ENCODE measurements at places on chromosomes 2 and 18.

DNA sequence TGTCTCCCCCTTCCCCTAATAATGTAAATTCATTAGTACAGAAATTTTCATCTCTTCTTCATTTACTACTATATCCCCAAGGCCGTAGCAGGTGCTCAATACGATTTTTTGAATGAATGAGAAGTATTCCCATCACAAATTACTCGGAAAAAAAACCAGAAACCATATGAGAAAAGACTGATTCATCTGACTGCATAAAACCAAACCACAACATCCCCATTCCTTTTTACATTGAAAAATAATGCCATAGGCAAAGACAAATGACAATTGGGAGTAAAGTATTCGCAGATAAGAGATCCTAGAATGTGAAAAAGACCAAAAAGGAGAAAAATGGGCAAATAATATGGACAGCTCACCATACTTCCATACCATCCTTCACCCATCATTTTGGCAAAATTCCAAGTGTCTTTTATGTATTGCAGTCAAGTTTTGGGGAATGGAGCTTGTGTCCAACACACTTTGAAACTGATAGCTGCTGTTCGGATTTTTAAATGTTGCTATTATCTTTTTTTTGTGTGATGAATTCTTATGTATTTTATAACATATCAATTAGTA, 1.5 kb downstream of the ZC3H8 start:
- DNase-seq, result no peak

- DNase-seq, result no peak
These were observed 385.2 kb downstream of the RIT2 start for GRCh38 chr18:42730272-42730671.

DNA sequence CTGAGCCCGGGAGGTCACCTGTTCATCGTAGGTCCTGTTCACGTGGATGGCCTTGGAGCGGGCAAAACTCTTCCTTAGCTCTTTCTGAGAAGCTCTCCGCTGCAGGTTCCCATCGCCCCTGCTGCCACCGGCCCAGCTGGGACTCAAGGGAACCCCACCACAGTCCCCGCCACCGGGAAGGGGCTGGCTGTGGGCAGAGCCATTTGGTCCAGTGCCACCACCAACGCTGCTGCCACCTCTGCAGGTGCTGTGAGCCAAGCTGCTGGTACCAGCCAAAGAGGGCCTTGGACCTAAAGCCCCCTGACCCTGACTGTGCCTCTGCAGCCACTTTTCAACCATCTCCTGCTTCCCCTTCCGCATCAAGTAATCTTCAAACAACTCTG, 586 bp downstream of the PDE11A start:
- DNase-seq, result no peak

DNA sequence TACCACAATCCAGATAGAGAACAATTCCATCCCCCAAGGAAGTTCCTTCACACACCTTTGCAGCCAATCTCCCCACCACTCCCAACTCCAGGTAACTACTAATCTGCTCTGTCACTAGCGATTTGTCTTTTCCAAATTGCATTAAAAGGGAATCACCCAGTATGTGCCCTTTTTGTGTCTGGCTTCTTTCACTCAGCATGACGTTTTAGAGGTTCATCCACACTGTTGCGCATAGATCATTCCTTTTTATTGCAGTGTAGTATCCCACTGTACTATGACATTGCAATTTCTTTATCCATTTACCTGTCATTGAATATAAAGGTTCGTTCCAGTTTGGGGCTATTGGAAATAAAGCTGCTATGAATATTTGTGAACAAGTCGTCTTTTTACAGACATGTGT, 31.6 kb downstream of the TNS1 start:
- DNase-seq, result no peak

- no peak for DNase-seq
These were observed 1376.4 kb upstream of the CRIM1 start for GRCh38 chr2:34979148-34979547.

DNA sequence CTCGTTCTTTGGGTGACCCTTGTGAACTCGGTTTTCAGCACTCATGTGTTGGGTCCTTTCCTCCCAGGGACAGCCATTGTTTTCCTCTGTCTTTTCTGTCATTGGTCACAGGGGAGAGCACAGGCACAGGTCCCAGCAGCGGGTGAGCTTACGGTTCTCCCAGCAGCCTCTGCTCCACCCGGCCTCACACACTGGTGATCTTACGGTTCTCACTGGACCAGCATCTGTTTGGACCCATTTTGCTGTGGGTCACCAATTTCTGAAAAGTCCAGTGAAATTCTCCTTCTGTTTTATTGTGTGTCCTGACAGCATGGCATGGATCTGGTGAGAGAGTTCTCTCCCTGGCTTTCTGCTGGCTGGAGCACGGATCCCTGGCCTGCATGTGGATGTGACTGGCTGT, 49.8 kb upstream of the ANKRD62 start:
- no peak for DNase-seq

DNA sequence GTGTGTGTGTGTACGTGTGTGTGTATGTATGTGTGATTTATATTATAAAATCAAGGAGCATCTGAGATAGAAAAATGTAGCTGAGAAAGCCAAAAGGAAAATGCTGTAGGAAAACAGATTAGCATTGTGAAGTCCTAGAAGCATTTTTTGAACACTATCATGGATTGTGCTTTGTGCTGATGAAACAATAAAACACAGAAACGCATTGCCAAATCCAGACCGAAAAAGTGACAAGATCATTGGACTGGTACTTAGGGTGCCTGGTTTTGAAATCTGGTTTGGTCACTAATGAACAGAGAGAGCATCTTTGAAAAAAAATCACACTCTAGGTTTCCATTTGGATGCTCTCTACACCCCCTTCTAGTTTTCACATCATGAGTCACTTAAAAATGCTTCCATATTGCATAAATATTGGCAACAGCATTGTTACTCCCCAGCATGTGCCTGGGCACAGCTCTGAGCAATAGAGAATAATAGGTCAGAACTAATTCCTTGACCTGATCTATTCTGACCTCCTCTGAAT, 214.6 kb upstream of the LRRTM1 start:
- DNase-seq, result no peak

DNA sequence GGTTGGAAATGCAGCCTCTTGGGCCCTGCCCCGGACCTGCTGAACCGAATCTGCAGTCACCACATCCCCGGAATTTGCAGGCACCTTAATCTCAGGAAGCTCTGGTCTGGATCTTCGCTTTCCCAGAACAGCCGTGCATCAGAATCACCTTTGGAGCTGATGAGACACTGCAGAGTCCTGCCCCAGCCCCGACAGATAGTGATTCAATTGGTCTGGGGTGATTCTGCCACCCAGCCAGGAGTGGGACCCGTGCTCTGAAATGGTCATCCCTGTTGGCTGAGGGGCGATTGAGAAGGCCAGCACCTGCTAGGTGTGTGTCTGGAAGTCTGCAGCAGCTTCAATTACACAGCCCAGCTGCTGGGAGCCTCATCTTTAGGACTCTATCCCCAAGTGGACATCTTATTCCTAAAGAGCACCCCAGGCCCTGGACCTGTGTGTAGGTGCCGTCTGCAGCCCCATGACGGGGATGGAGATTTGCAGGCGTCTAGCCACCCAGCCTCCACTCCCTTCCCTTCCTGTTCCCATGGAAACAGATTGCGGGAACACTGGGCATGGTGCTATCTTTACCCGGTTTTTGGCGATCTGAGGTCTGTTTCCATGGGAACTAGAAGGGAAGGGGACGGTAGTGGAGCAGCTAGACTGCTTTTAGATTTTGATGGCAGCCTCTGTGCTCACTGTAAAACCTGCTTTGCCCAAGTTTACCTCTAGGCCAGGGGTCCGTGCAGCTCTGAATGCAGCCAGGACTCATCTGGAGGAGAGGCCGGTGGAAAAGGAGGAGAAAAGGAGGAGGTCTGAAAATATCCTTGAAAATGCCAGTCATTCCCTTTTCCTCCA, 156.1 kb downstream of the LDLRAD4 start:
- DNase-seq, result no peak

Measured in progenitor cell of endocrine pancreas (in vitro differentiated cells).